ENCODE measurements at places on chromosomes 5 and 9.
A peak's percentile ranks its signal among the peaks of the same experiment; 100 is the strongest.

GRCh38 chr5:124789104-124789605 is 42.7 kb upstream of the ZNF608 start:
- DNase-seq = no peak

DNA sequence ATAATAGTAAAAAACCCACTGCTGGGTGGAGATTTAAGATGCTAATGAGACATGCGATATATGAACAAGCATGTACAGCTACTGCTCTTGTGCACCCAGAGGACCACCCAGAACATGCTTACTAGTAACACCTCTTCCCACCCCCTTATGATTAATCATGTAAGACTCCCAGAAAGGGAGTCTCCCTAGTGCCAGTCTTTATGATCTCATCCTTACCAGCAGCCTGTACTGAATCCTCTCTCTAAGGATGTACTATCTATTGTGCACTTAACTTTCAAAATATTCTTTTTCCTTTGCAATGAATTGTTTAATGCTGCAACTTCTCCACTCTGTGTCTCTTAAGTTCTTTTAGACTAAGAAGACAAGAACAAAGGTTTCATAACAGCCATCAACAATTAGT is 9.1 kb upstream of the MAT2B start:
- DNase-seq = no peak

GRCh38 chr5:133847886-133848285 is 120.5 kb downstream of the C5orf15 start:
- DNase-seq = no peak

GRCh38 chr5:53515988-53516387 is 35.6 kb downstream of the FST start:
- no peak for DNase-seq

- no peak for DNase-seq
Observed at GRCh38 chr5:14928661-14929060, 57.1 kb upstream of the ANKH start.

DNA sequence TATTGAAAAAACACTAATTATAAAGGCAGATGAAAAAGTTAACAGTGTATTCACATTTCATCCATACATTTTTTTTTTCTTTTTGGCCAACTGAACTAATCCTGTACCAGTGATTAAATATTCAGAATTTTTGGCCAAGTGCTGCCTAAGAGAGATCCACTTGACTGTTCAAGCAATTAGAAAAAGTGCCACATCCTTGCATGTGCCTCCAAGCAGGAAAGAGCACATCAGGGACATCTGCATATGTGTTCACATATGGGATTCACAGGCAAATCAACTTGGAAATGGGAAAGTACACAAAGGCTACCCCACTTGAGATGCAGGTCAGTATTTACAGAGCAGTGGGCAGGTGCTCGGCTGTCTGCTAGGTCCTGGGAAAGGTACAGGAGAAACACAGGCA is 163.3 kb upstream of the LHFPL2 start:
- no peak for DNase-seq

DNA sequence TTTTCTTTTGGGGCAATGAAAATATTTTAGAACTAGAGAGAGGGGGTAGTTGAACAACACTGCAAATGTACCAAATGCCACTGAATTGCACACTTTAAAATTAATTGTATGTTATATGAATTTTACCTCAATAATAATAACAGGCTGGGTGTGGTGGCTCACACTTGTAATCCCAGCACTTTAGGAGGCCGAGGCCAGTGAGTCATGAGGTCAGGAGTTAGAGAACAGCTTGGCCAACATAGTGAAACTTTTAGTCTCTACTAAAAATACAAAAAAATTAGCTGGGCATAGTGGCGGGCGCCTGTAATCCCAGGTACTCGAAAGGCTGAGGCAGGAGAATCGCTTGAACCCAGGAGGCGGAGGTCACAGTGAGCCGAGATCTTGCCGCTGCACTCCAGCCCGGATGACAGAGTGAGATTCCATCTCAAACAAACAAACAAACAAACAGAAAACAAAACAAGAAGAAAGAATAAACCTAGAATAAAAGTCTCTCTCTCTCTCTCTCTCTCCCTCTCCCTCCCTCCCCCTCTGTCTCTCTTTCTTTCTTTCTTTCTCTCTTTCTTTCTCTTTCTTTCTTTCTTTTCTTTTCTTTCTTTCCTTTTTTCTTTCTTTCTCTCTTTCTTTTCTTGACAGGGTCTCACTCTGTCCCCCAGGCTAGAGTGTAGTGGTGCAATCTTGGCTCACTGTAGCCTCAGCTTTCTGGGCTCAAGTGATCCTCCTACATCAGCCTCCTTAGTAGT is 91.1 kb downstream of the BASP1 start:
- DNase-seq = peak; percentile 21

DNA sequence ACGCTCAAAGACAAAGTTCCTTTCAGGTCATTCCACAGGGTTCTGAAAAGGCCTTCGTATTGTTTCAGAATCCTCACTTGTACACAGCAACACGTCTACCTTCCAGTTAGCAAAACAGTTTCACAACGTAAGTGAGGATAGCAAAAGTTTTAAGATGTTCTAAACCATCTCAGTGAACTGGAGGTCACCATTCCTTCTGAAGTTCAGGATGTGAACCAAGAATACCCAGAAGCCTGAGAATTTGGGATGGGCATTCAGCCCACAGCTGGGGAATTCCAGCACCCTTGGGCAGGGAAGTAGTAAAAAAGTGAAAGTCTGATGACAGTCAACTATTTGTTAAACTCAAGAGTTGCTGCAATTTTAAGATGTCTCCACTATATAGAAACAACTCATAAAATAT is 224.5 kb downstream of the BNC2 start:
- no peak for DNase-seq

GRCh38 chr9:110029429-110029955 is 178.5 kb downstream of the C9orf152 start:
- DNase-seq = peak; percentile 96

DNA sequence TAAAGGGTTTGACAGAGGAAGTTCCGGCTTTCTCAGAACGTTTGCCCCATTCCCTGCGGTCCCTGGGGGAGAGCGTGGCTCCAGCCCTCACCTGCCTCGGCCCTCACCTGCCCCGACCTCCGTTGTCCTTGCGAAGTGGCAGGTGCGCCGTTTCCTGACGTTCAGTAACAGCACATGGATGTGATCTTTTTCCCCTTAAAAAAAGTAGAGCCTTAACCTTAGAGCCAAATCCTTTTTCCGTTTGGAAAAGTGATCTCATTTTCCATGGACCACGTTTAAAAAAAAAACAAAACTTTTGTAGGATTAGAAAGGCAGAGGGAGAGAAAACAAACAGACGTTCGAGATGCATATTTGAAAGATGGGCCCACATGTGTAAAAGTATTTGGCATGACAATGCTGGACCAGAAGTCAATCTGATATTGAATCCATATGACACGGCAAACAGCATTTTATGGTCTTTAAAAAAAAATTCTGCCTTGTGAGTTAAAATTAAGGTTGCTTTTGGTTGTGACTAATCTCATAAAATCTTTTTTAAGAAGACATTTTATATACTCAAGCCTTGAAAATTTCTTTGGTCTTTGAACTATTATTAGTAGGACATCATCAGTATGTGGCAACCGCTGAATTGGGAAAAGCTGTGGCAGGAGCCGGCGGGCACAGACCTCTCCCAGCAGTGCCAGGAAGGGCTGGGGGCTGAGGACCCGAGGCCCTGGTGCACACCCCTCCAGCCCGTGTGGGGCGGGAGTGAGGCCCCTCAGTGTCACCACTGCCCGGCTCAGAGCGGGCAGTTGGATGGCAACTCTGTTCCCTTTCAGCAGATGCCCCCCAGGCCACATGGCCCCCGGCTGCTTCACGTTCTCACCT is 42.5 kb upstream of the EXOC3 start:
- DNase-seq = no peak

DNA sequence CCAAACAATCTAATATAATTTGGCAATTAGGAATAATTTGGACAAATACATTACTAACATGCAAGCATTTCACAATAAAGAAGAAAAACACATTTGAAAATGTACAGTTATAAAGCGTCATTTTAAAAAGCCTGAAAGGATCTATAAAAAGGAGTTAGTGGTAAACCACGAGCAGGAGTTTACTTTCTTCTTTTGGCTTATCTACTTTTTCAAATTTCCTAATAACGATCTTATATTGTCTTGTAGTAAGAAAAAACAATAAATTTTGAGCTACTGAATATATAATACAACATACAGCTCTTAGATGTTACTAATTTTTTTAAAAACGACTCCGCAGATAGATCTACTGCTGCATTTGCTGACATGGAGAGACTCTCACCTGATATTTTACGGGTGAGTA is 79.9 kb downstream of the SMIM23 start:
- DNase-seq = no peak

GRCh38 chr5:157290981-157291711 is 25.2 kb downstream of the CYFIP2 start:
- peak; percentile 40 for DNase-seq

Measured in CD14-positive monocyte (primary cell).